ENCODE measurements at places on chromosomes 3 and 15. TPM values are rescaled to one million over a fixed set of nuclear protein-coding genes. Genes with fewer than 3 reads are reported as not detected.

The TJP1 gene
- total RNA-seq, result 134 TPM

DNA sequence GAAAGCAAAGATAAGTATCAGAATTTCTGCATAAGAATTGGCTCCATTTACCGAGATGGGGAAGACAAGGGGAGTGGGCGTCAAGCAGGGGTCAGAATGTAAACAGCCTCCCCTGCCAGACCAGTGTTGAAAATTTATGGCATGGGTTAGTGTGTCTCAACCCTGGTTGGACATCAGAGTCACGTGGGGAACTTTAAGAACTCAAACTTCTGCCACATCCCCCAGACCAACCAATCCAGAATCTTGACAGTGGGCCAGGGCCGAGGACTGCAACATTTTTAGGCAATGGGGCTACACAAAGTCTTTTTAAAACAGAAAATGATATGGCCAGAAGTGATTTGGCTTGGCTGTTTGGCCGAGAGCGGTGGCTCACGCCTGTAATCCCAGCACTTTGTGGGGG, 14.3 kb upstream of the MASP1 start:
- no peak for DNase-seq
- H3K36me3 ChIP-seq, result no peaks in the 10 kb centered on the region
- no peaks in the 10 kb centered on the region for H3K27me3 ChIP-seq
- H3K4me3 ChIP-seq, result no peak overlapping the region

GRCh38 chr3:50600141-50600753, 11.3 kb downstream of the CISH start:
- peak overlapping the region; percentile 96 for H3K27ac ChIP-seq
- peaks cover 52% of the 10 kb centered on the region for H3K4me1 ChIP-seq
- DNase-seq, result no peak
- H3K27me3 ChIP-seq, result no peaks in the 10 kb centered on the region
- H3K36me3 ChIP-seq, result no peaks in the 10 kb centered on the region
- H3K4me3 ChIP-seq, result no peak overlapping the region

GRCh38 chr3:185928496-185928895, 9.3 kb downstream of the TRA2B start:
- H3K27ac ChIP-seq, result peak overlapping the region; percentile 49
- H3K4me3 ChIP-seq, result no peak overlapping the region
- H3K36me3 ChIP-seq, result peaks cover 5% of the 10 kb centered on the region
- DNase-seq, result no peak

The CLRN1 gene
- not detected for total RNA-seq

The SLC28A1 gene
- not detected for total RNA-seq

The FGD5 gene
- total RNA-seq, result 7.4 TPM

The MAP4 gene
- 266 TPM for total RNA-seq

- DNase-seq, result no peak
- H3K27ac ChIP-seq, result no peak overlapping the region
- H3K4me3 ChIP-seq, result no peak overlapping the region
- H3K36me3 ChIP-seq, result peaks cover 45% of the 10 kb centered on the region
- no peaks in the 10 kb centered on the region for H3K4me1 ChIP-seq
Measured at GRCh38 chr15:41056810-41057209, 59.3 kb downstream of the INO80 start.
